ENCODE measurements at places on chromosomes 13 and 19.
A peak's percentile ranks its signal among the peaks of the same experiment; 100 is the strongest.

DNA sequence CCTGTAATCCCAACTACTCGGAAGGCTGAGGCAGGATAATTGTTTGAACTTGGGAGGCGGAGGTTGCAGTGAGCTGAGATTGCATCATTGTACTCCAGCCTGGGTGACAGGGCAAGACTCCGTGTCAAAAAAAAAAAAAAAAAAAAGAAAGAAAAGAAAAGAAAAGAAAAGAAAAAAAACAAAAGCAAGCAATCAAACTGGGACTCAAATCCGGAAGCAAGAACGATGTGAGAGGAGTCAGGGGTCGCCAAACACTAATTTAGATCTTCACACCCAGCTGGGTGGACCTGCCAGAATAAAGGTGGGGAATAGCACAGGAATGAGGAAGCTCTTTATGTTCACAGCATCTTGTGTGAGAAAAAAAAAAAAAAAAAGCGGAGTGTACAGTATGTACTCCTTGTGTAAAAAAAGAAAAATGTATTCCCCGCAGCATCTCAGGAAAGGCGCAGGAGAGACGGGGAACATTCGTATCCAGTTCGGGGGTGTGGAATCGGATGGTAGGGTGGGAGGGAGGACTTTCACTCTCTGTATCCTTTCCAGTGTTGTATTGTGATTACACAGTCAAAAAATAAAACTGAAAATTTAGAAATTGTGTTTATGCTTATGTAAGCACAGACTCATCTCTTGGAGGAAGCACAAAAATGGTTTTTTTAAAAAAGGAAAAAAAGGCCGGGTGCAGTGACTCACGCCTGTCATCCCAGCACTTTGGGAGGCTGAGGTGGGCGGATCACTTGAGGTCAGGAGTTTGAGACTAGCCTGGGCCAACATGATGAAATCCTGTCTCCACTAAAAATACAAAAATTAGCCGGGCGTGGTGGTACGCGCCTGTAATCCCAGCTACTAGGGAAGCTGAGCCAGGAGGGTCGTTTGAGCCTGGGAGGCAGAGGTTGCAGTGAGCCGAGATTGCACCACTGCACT, 7.6 kb downstream of the DNAJB1 start:
- no peak for DNase-seq

DNA sequence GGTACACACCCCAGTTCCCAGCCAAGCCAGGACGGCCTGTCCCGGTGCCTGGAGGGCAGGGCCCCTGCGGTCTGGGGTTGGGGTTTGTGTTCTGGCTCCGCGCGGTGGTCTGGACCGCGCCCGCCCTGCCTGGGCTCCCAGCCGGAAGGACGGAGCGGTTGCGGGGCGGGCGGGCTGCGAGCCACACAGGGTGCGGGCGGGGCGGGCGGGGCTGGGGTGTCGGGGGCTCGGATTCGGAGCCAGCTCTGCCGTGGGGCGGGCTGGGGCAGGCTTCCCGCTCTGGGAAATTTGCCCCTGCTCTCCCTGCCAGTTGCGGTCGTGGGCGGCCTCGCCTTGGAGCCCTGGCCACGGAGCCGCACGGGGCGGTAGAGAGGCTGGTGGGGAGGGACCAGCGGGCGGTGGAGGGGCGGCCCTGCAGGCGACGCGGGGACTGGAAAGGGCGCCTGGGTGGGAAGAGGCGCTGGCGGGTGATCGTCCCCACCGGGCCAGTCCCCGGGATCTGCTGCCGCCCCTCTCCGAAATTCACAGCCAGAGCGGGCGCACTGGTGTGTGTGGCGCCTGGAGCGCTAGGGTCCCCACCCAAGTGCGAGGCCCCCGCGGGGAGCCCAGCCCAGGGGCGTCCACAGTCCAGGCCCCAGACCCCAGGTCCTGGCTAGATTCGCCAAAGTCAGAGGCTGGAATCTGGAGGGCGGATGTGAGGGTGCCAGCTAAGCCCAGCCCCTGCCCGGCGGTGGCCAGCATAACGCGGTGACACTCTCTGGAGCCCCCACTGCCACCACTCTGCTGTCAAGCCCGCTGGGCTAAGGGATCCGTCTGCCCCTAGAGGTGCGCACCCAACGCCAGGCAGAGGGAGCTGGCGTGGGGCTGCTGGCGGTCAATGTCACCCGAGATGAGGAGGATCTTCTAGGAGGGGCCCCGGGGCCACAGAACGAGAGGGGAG, 11.0 kb upstream of the ZNF492 start:
- no peak for DNase-seq

- no peak for DNase-seq
These were observed 82.9 kb downstream of the PDS5B start for GRCh38 chr13:32669030-32669646.

GRCh38 chr19:45676851-45677263, 8.8 kb downstream of the GIPR start:
- DNase-seq: no peak

DNA sequence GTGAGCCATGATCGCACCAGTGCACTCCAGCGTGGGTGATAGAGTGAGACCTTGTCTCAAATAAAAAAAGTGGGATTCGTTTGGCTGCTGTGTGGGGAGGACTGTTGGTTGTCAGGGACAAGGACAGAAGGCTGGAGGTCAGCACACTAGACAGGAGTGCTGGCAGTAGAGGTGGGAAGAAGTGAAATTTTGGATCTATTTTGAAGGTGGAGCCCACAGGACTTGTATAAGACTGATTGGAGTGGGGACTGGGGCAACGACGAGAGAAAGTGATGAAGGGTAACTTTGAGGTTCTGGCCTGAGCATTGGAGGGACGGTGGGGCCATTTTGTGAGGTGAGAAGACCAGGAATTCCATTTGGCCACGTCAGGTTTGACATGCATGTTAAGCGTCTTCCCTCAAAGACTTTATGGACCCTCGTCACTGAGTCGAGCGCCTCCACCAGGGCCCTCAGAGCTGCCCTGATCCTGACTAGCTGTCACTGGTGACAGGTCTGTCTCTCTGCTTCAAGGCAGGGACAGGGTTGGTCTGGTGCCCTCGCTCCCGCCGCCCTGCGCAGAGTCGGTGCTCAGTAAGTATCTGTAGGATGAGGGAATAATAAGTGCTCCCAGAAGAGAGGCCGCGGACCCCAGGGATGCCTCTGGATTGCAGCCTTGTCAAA, 673 bp downstream of the CTU1 start:
- DNase-seq: no peak

DNA sequence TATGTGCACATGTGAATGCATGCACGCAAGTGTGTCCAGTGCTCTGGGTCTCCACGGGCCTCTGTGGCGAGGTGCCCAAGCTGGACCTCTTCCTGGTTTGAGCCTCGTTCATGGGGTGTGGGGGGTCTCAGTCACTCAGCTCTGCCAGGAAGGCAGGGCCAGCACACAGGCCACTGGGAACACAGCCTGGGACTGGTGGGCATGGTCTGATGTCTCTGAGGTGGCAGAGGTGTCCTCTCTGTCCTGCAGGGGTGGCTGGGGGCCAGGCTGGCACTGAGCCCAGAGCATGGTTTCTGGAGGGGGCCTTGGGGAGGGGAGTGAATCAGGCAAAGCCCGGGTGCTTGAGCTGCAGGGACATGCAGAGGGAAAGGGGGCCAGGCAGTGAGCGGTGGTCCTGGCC, 9.4 kb downstream of the LRP3 start:
- no peak for DNase-seq

GRCh38 chr19:56174550-56174949, 1.3 kb upstream of the GALP start:
- DNase-seq: no peak

GRCh38 chr13:97933776-97934175, 19.7 kb upstream of the IPO5 start:
- DNase-seq: no peak

DNA sequence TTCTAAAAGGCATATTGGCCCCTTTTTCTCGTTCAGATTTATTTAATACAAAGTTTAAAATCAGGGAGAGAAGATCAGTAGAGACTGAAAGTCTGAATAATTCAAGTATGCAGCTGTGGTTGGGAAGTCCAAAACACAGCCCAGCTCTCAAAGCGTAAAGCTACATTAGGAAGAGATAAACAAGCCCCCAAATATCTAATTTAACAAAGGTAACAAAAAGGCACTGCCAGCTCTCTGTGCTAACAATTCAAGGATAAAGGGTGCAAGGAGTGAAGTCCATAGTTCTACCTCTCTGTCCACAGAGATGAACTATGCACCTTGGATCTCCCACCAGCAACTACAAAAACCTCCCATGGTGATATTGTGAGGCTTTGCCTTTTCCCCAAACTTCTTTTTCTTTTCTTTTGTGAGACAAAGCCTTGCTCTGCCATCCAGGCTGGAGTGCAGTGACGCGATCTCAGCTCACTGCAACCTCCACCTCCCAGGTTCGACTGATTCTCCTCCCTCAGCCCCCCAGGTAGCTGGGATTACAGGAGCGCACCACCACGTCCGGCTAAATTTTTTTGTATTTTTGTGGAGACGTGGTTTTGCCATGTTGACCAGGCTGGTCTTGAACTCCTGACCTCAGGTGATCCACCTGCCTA, 104.4 kb downstream of the LHFPL6 start:
- DNase-seq: no peak

- DNase-seq: no peak
These were observed 9.1 kb downstream of the SOX21 start for GRCh38 chr13:94703271-94703670.

- peak; percentile 3 for DNase-seq
These were observed 22.2 kb downstream of the SIGLEC5 start for GRCh38 chr19:51607920-51608562.

GRCh38 chr19:19464339-19465098, 50.8 kb downstream of the TSSK6 start:
- no peak for DNase-seq

DNA sequence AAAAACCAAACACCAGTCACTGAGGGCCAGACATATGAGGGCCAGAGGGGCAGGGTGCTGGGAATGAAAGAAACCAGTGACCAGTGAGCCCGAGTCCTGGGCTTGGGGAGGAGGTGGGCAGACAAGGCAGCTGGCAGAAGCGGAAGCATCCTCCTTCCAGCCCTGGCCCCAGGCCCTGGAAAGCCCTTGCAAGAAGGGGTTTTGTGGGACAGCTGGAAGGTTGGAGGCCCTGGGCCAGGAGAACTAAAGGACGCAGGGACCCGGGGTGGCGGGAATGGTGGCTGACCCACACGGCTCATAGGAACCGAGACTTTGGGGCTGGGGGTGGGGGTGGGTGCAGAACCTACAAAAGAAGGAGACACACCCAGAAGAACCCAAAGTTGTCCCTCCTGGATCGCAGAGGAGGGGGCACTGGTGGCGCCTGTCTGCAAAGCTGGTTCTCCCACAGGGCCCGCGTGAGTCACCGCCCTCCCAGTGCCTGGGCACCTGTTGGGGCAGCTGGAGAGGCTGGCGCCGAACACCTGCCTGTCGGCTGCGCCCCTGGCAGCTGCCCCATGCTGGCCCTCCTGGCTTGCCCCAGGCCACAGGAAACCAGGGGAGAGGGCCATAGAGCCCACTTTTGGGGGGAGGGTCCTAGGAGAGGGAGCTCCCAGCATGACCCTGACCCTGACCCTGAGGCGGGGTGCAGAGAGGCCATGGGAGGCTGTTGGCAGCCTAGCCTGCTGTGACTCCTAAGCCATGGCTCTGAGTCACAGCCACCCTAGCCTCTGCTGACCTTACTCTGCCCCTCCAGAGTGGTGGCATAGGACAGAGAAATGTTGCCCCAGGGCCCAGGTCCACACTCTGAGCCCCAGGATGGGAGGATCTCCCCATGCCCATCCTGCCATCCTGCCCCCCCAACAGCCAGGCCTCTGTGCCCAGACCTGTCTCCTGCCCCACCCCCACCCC, 802 bp downstream of the DMPK start:
- DNase-seq: no peak

DNA sequence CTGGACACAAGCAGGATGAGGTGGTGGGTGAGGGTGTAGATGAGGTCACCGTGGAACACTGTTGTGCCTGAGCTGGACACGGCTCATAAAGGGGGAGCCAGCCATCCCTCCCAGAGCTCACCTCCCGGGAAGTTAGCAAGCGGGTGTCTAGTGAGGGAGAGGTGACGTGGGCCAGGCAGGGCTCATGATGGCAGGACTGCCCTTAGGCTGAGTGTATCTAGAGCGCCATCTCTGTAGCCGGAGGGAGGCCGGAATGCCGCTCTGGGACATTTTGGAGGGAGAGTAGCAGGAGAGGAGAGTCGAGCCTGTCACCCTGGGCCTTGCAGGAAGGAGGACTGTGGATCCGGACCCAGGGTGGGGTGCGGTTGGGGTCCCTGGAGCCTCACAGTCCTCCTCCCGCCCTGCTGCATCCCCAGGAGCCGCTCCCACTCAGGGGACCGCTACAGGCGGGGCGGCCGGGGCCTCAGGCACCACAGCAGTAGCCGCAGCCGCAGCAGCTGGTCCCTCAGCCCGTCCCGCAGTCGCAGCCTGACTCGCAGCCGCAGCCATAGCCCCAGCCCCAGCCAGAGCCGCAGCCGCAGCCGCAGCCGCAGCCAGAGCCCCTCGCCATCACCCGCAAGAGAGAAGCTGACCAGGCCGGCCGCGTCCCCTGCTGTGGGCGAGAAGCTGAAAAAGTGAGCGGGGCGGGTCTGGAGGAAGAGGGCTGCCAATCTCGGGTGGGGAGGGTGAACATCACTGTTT, 9.2 kb downstream of the ZNF296 start:
- DNase-seq: no peak

DNA sequence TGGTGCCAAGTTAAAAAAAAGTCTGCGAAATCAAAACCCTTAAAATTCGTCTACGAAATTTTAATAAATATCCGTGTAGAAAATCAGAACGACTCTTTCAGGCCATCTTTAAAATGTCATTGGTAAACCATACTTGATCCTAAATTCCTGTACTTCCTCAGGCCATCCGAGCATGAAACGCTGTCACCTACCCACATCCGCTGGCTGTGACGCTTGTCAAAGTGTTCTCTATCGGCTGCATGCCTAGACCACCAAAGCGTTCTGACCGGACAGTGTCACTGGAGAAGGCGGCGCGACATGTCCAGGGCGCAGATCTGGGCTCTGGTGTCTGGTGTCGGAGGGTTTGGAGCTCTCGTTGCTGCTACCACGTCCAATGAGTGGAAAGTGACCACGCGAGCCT, 119.0 kb upstream of the CLDN10 start:
- DNase-seq: no peak

DNA sequence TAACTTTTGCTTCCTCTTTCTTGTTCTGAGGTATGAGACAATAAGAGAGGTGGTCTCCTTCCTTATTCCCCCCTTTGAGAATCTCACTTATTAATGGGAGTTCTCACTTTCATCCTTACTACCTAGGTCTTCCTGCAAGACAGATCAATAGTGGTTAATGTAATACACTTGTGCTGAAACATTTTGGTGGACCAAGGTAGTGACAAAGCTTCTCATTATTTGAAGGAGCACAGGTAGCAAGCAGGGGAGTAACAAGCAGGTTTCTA, 17.9 kb downstream of the ZNF700 start:
- no peak for DNase-seq
